ENCODE measurements at places on chromosomes 11 and 22.

DNA sequence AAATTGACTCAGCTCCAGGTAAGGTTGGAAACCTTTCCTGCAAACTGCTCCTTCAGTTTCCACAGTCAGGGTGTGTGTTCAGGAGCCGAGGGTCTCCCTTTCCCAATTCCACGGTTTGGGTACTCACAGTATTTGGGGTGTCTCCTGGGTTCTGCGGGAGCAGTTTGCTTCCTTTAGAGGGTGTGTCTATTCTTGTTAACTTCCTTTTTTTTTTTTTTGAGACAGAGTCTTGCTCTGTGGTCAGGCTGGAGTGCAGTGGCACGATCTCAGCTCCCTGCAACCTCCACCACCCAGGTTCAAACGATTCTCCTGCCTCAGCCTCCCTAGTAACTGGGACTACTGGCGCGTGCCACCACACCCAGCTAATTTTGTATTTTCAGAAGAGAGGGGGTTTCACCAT, 251.4 kb downstream of the LUZP2 start:
- no peak for DNase-seq

DNA sequence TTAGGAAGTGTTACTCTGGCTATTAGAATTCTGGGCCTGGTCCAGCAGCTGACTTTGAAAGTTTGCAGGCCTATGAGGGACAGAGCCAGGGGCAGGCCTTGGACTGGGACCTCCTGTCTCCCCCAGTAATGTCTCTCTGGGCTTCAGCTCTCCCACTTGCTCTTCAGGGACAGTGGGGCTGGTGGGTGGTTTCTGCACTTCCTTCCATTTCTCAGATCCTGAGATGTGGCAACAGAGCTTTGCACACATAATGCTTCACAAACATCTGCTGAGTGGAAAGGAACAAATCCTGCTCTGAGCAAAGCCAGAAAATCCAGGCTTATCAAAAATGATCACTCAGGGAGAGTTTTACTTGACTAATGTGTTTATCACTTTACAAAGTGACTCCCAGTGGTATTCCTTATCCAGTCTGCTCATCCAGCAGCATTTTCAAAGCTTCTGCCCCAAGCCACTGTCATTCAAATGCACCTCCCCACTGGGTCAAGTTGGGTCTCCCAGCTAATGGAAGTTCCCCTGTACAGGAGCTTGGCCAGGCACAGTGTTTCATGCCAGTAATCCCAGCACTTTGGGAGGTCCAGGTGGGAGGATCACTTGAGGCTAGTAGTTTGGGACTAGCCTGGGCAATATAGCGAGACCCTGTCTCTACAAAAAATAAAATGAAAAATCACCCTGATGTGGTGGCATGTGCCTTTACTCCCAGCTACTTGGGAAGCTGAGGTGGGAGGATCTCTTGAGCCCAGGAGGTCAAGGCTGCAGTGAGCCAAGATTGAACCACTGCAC, 13.5 kb upstream of the OSBP2 start:
- DNase-seq = no peak

DNA sequence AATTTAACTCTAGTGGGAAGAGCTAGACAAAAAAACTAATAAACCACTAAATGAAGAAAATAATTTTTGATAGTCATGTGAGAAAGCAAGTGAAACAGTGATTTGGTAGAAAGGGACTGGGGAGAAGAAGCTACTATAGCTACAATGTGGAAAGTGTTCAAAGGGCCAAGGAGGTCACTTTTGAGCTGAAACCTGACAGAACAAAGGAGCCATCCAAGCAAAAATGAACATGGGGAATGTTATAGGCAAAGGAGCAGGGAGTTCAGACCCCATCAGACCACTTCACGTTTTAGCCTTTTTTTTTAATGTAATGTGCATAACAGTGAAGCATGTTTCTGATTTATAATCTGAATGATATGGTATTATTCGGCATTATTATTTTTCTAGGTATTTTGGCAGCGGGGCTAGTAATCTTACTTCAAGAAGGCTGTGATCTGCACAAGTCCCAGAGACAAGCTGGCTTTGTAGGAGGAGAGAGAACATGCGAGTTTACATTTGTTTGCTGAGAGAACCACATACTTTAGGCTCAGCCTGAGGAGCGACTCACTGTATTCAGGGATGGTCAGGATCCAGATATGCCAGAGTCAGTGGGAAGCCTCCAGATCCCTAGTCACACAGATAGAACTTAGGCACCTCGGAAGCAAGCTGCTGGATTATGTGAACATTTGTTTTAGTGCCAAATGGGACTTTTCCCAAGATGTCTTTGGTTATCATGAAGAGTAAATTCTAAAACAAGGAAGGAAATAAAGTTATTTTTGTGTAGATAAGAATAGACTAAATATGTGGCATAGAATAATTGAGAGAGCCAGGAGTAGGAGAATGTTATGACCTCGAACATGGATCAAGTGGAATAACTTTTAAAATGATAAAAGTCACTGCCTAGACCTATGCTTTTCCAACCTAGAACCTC, 118.6 kb downstream of the TRIM44 start:
- DNase-seq = no peak

- no peak for DNase-seq
Observed at GRCh38 chr22:29604076-29604360, 585 bp downstream of the NF2 start.

DNA sequence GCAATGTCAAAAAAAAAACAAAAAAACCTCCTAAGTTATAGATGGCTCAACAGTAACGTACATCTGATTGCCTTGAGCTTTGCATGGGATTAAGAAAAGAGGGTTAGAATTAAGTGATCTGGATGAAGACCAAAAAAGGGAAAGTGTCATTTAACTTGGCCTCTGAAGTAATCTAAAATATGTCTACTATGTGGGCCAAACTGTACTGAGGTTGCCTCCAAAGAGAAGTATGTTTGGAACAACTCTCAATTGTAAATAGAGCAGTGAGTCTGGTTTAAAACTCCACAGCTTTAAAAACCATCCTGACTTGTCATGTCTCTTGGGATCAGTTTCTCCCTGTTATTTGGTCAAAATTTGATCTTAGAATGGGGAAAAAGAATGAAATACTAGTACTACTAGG, 11.6 kb upstream of the RTCB start:
- no peak for DNase-seq
